ENCODE measurements at places on chromosomes 13 and 19.

- no peak for DNase-seq
These were observed 4.9 kb downstream of the FXYD3 start for GRCh38 chr19:35120492-35120891.

GRCh38 chr13:96089749-96090239 lies at the start of gene HS6ST3:
HS6ST3 (plus strand) TSS chr13:96090107.
- DNase-seq = peak; percentile 36

GRCh38 chr13:51894239-51894638 lies 32.5 kb downstream of the CCDC70 start:
- DNase-seq = no peak

GRCh38 chr13:19713186-19713965 lies 69.4 kb downstream of the PSPC1 start:
- no peak for DNase-seq
